ENCODE measurements at places on chromosomes 5 and 9. TPM values are rescaled to one million over a fixed set of nuclear protein-coding genes. Genes with fewer than 3 reads are reported as not detected.

GRCh38 chr9:4933177-4933576 is 51.9 kb upstream of the JAK2 start:
- peak; percentile 49 for DNase-seq

GRCh38 chr9:120966013-120966369 is 39.4 kb upstream of the TRAF1 start:
- DNase-seq, result no peak

DNA sequence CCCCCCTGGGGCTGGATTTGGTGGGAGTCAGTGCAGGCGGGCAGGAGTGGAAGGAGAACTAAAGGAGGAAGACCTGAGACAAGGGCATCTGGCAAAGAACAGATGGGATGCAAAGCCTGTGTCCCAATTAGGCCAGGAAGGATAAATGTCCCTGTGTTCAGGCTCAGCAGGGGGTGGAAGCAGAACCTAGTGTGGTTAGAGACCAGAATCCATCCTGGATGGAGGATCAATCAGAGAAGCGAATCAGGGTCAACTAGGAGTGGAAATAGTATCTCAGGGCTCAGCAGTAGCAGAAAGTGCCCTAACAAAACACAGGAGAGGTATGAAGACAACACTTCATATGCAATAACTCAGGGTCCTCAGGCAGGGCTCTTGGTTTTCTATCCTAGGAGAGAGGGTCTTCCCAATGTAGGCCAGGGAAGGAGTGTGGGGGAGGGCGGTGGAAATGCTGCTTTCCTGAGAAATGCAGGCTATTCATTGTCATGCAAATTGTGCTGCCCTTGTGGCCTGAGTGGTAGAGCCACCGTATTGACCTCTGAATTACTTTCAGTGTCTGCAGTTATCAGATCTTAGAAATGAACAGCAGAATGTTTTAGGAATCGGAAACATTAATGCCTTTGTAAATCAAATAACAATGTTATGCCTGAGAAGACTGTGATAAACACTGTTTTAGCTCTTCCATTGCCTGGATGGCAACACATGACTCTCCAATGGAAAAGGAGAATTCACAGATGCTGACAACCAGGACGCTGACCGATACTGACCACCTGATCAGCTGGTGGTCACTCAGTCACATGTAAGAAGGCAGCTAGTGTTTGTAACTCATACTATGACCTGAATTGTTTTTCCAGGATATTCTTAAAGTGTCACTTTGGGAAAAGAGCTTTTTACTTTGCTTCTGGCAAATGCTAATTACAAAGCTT is 323.6 kb downstream of the SEMA5A start:
- no peak for DNase-seq

GRCh38 chr9:134492721-134493460 is 148.7 kb upstream of the COL5A1 start:
- no peak for DNase-seq

DNA sequence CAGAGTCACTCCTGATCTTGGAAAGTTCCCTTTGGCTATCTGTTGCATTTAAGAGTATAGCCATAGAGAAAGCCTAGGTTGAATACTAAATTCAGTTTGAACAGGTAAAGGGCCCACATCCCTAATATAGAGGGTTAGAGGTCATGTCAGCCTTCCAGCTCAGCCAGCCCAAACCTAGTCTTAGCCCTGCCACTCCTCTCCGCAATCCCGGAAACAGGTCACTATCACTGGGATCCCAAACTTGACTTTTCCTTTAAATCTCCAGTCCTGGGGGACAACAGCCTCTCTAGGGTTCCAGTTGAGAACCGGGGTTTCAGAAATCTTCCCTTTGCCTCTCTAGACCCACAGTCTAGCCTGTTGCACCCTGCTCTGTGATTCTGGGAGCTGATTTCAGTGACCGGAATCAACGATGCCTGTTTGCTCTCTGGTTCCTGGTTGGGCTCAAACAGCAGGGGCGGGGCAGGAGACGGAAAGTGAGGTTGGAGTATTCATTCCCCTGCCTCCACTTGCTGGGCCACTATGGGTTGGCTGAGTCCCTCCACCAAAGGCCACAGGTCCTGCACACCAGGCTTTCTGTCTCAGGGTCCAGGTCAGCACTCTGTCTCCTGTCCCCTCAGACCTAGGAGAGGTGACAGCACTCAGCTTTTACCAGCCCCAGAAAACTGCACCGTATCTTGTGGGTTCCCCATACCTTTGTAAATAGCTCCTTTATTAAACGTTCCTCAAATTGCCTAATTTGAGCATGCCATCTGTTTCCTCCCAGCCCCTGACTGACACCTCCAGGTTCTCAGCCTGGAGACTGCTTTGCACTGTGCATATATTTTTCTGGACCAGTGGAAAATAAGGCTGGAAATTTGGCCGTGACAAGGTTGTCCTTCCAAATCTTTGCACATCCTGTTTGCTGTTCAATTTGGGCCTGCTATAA is 23.8 kb upstream of the CPEB4 start:
- DNase-seq, result no peak

LIFR gene
- total RNA-seq, result 6.9 TPM

DNA sequence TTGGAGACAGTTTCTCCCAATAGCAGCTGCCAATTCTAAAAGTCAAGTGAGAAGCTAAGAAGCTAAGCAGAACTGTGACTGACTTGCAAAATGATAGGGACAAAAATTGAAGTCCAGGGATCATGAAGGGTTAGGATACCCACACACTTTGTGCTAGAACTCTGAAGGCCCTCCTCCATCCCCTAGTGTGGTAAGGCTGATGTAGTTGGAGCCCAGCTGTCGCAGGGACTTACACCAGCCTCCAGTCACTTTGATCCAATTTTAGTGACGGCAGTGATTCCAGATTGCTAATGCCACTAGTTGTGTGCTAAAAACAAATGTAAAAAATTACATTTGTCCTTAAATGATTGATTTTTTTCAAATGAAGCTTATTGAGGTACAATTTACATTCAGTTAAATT is 742.7 kb upstream of the ZNF608 start:
- no peak for DNase-seq

GPX3 gene
- total RNA-seq, result 3.0 TPM

FGF1 gene
- 13.8 TPM for total RNA-seq

GRCh38 chr5:56647099-56647850 is 168.1 kb upstream of the MAP3K1 start:
- DNase-seq, result no peak

- DNase-seq, result peak; percentile 73
Observed at GRCh38 chr5:127290019-127290945, at the start of gene MEGF10. Gene MEGF10 (plus strand): TSS chr5:127290796. CDS start chr5:127331309, 40,513 bp downstream.

RABGAP1 gene
- 23.9 TPM for total RNA-seq
